ENCODE measurements at places on chromosomes 6 and 20.

- no peak for DNase-seq
These were observed 35.3 kb downstream of the DUSP22 start for GRCh38 chr6:327538-328116.

- peak; percentile 79 for DNase-seq
These were observed 10.0 kb upstream of the POU5F1 start for GRCh38 chr6:31180500-31180899.

- DNase-seq: no peak
These were observed 112.2 kb upstream of the ARMC2 start for GRCh38 chr6:108736002-108736361.

DNA sequence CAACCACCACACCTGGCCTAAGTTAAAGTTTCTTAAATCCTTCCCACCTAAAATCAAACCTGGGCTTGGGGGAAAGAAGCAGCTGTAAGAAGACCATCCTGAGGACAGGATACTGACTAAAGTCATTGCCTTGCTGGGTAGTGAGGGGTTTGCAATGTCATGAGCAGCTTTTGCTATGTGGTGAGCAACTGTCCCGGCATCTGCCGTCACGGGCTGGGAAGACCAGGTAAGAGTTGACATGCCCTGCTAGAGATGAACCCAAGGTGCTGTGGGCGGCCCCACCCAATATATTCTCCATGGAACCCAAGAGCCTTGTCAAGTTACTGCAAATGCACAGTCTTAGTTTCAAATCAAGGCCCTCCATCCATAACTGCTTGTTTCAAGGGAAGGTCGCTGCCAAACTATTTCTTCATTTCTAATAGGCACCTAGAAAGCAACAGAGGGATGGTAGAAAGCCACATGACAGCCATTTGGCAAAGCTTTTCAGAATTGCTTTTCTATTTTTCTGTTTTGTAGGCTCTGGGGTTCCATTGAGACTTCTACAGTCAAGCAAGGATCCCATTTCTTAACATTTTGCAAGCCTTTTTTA lies 357.8 kb upstream of the JARID2 start:
- DNase-seq: no peak

DNA sequence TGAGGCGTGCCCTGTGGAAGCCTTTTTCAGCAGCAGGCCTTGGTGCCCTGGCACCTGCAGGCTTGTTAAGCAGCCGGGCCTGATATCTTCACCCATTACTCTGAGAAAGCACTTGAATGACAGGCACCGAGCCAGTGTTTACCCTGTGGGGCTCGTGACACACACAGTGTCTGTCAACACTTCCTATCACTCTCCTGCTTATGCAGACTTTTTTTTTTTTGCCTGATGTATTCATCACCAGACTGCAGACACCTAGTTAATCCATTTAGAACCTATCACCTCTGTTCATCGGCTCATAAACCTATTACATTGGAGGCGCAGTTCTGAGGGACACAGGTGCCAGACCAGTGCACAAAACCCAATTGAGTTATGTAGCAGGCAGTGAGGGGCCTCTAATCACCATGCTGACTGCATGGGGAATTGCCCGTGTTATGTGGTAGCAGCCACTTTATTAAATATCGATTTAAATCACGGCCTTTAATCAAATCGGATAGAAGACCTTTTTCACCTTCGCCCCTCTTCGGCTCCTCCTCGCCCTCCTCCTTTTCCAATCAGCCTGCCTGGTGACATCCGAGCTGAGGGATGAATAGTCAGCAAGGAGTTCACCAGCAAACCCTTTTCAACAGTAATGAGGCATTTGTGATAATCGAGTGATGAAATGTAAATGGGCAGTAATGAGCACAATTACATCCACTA lies 962.9 kb upstream of the SLC35B3 start:
- no peak for DNase-seq

DNA sequence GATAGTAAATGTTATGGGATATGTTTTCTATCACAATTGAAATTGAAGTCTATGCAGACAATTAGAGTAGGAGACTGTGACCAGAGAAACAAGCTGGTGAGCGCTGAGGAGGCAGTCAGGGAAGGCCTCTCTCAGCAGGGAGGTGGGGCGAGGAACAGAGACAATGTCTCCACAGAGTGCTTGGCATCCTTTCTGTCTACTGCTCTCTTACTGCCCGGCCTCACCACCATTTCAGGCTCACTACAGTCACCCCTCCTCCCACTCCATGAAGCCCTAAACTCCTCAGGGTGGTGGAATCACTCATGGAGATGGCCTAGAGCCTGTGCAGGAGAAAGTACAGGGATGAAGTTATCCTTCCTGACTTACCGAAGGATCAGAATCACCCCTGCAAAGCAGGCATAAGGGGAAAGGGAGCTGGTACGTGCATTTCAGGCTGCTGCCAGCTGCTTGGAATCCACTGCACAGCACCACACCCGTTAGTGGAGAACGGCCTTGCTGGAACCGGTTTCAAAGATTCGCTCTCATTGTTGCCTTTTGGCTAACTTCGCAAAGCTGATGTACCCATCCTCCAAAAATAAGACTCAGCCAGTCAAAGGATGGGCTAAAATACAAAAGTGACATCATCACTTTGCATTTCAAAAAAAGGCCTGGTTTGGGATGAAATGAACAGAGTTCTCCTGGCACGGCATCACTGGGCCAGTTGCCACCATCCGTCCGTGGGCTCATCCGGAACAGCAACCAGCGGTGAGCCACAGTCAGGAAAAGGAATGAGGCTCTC lies 67.3 kb downstream of the SLC22A23 start:
- DNase-seq: no peak

DNA sequence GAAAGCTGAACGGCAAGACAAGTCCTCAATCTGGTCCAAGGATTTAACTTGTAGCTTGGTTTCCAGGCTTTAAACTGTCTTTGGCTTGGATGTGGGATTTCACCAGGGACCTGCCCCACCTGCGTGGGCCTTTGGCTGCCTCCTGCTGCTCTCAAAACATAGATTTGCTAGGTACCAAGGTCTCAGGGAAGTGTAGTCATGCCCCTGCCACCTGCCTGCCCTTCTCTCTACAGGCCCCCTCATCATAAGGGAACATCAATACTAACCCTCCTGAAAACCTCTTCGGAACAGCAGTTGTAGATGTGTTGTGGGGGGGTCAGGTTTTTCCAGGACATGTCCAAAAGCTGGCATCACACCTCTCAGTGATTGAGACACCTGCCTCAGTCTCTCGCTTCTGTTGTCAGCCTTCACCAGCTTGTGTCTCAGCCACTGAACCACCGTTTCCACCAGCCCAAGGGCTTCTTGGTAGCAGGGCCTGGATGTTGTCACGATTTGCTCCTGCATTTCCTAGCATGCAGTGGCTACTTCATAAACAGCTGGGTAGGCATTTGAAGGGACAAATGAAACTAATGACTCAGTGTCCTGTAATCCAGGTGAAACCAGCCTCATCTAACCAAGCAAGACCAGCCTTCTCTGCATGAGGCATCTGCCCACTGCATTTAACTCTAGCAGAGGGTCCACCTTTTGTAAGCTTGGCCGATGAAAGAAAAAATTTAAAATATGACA lies 141.6 kb upstream of the THBS2 start:
- DNase-seq: no peak

DNA sequence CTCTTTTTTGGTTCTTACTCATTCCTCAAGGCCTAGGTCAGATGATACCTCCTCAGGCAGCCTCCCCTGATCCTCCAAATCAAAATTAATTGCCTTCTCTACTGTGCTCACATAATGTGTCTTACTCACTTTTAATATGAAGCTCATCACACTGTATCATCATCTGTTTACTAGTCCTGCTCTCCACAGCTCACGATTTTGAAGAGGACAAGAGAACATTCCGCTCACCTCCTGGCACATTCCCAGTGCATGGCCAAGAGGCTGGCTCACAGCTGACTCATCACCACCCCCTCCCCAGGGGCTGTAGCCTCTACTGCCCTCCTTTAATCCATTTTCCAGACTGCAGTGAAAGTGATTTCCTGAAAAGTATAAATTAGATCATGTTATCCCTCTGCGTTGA lies 133.1 kb downstream of the ALDH8A1 start:
- DNase-seq: no peak

Data from inflammatory macrophage (primary cell).